ENCODE measurements at places on chromosomes 16 and 17.
A peak's percentile ranks its signal among the peaks of the same experiment; 100 is the strongest.

GRCh38 chr17:73548620-73549311 lies 95.5 kb downstream of the SDK2 start:
- no peak for DNase-seq

DNA sequence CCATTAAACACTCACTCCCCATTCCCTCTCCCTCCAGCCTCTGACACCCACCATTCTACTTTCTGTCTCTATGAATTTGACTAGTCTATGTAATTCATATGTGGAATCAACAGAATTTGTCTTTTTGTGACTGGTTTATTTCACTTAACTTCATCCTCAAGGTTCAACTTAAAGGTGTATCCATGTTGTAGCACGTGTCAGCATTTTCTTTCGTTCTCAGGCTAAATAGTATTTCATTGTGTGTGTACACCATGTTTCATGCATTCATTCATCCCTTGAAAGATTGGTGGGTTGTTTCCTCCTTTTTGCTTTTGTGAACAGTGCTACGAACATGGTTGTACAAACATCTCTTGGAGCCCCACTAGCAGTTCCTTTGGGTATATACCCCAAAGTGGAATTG lies 36.0 kb downstream of the ATP2C2 start:
- DNase-seq: no peak

DNA sequence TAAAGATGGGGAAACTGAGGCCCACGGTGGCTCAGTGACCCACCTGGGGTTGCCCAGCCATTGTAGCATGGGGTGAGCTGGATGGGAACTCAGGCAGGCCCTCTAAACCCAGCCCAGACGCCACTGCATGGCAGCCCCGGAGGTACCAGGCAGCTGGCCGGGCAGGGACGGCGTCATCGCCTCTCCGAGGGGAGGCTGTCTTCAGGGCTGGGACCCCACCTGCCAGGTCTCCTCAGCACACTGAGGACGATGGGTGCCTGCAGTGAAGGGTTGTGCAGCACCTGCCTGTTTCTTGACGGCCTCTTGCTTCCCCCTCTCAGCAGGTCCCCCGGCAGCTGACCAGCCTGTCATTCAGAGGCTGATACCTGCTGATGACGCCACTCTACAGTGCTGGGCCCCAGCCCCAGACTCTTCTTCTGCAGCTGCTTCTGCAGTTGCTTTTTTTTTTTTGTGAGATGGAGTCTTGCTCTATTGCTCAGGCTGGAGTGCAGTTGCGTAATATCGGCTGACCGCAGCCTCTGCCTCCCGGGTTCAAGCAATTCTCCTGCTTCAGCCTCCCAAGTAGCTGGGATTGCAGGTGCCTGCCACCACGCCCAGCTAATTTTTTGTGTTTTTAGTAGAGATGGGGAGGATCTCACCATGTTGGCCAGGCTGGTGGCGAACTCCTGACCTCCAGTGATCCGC lies 24.7 kb downstream of the RNF213 start:
- no peak for DNase-seq

- no peak for DNase-seq
Measured at GRCh38 chr17:17950806-17951205, 21.4 kb downstream of the TOM1L2 start.

DNA sequence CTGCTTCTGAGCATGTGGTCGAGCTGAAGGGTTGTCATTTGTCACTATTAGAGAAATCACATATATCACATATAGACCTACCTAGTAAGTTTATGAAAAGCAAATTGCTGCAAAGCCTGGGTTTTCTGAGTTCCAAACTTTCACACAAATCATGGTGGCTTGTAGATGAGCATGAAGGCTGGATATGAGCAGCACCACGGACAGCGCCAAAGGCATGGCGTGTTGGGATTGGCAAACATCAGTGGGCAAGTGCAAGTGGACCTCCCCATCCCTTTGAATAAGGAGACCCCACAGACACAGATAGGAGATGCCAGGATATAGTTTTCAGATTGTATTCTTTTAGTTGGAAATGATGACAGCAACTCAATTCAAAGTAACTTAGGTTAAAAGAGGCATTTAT lies 77.6 kb upstream of the CACNG3 start:
- DNase-seq: no peak

DNA sequence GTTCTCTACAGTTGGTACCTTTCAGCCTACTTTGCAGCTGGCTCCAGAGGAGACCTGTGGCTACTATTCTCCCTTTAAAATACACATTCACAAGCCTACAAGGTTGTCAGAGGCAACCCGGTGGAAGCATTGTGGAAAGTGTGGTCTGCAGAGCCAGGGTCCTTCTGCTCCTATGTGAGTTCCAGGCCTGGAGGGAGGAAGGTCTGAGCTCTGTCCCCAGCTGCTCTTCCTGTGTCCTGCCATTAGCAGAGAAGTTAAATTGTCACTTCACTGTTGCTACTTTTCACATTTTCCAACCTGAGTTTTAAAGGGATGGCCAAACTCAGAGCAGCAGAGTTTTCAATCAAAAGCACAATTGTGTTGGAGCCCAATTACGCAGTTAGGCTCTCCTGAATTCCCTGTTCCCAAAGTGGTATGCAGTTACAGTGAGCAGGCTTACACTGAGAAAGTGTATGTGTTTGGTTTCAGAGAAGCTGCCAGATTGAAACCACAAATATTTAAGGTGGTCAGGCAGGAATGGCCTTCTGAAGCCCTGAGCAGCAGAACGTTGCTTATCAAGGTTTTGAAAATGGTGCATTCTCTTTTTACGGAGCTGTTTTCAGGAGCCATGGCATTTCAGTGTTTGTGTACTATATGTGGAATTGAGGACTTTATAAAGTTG lies 25.0 kb downstream of the MAP3K3 start:
- no peak for DNase-seq

DNA sequence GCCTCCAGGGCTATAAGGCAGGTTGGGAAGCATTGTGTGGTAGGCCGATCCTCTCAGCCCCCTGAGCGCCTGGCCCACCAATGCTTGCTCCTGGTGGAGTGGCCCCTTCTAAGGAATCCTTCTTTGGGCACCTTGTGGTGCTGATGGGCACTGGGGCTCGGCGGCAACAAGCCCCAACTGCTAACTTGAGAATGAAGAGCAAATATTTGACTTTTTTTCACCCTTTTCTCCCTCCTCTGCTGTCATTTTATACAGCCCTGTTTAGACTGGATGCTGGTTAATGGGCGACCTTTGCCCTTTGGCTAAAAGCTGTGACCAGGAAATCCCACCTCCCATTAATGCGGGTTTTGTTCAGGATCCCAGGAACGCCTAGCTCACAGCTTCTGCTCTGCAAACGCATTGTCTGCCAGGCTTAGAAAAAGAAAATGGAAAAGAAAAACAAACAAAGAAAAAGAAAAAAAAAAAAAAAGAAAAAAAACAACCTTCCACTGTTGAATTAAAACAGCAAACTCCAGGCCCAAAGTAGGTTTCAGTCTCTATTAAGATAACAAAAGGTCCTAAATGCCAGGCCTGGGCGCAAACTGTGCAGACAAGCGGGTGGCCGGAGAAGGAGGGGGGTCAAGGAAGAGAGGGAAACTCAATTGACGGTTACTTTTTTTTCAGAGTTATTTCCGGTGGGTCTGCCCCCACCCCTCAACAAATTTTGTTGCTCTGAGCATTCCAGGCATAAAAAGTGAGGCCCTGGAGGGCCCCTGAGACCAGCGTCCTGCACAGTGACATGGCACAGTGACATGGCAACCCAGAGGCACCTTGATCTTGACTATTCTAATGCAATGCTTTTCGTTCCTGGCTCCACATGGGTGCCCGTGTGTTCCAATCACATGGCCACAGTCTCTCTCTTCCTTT lies 301.4 kb downstream of the MAF start:
- DNase-seq: no peak

- DNase-seq: no peak
Measured at GRCh38 chr16:88883117-88883895, 16.8 kb upstream of the PABPN1L start.

DNA sequence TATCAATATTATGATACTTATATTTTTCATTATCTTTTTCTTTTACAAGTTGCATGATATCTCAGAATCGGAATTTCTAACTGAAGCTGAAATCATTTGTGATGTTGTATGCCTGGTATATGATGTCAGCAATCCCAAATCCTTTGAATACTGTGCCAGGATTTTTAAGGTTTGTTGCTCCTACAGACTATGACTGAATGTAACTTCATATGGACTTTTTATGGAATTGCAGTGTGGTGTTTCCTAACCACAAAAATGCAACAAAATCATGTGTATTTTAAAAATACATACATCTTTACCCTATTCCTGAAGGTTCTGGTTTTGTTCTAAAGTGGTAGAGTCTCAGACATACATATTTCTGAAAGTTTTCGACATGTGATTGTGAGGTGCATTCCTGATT lies 58.8 kb upstream of the RHBDL3 start:
- no peak for DNase-seq

GRCh38 chr17:29066047-29066446 lies 23.1 kb downstream of the PIPOX start:
- no peak for DNase-seq

DNA sequence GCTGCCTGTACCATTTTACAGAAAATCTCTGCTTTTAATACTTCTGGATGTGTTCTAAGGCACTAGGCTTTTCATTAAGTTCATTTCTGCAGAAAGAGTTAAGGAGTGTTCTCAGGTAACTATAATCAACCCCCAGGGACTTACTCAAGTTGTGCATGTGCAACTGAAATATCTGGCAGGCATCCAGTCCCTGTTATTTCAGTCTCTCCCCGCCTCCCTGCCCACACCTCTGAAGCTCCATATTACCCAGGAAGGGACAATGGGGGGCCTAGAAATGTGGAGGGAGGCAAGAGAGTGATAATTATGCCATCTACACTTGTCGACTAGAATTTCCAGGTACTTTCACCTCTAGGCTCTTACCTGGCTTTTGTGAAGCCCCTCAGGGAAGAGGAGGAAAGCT lies 432.2 kb downstream of the MAF start:
- no peak for DNase-seq

- DNase-seq: no peak
Measured at GRCh38 chr17:50283246-50283645, 9.0 kb downstream of the TMEM92 start.

- DNase-seq: peak; percentile 81
Measured at GRCh38 chr17:57833179-57833939, 16.5 kb downstream of the MRPS23 start.

GRCh38 chr17:75893305-75894048 lies 3.3 kb downstream of the TRIM65 start:
- DNase-seq: no peak

- no peak for DNase-seq
Measured at GRCh38 chr16:1571012-1571671, 37.7 kb downstream of the TMEM204 start.

DNA sequence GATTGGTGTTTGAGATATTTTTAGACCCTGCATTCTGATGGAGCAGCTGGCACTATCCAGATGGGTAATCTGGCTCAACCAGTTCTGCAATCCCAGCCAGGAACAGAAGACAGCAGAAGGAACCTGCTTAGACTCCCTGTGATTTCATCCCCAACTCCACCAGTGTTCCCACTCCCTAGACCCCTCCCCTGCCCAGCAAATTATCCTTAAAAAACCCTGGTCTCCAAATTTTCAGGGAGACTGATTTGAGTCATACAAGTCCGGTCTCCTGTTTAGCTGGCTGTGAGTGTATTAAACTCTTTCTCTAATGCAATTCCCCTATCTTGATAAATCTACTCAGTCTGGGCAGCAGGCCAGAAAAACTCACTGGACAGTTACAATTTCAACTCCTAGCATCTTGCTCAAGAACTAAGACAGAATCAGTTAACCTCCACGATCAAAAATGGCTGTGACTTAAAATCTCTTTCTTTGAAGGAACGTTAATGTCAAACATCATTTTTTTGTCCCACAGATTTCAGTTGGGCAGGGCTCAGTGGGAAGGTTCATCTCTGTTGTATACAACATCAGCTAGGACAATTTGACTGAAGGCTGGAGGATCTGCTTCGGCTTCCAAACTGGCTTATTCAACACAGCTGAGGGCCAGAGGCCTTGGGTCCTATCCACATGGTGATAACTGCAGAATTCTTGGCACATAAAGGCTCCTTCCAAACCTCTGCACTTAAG lies 4.9 kb upstream of the RBL2 start:
- DNase-seq: no peak

DNA sequence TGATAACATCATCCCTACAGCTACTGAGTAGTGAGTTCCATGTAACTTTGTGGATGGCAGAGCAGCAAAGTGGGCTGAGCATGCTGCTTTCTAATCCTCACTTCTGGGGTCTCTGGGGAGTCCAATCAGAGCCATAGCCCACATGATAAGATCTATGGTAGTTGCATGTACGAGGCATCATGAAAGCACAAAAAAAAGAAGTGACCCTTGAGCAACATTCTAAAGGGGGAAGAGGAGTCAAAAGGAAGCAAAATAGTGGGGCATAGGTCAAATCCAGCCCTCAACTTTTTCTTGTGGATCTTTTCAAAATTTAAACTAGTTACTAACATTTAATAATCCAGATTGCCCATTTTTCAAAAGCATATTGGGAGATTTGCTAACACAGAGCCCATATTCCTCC lies 208.5 kb upstream of the TOX3 start:
- DNase-seq: no peak

GRCh38 chr17:82238472-82239201 lies 9.8 kb downstream of the SLC16A3 start:
- DNase-seq: peak; percentile 61

- no peak for DNase-seq
Measured at GRCh38 chr16:86834451-86835035, 256.2 kb downstream of the FOXL1 start.

DNA sequence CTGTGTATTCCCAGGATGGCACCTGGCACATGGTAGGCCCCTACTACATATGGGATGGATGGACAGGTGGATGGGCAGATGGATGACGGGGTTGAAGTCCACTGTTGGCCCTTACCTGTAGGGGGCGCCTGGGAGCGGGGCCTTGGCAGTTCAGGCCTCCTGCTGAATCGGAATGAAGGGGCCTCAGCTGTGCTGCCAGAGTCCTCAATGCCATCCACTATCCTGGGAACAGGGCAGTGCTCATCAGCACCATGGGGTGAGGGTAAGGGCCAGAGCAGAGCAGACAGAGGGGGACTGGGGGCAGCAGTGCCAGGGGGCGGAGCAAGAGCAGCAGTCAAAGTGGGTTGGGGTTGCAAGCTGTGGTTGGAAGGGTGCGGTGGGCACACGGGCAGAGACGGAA lies 8.3 kb upstream of the RAB5C start:
- DNase-seq: peak; percentile 36

DNA sequence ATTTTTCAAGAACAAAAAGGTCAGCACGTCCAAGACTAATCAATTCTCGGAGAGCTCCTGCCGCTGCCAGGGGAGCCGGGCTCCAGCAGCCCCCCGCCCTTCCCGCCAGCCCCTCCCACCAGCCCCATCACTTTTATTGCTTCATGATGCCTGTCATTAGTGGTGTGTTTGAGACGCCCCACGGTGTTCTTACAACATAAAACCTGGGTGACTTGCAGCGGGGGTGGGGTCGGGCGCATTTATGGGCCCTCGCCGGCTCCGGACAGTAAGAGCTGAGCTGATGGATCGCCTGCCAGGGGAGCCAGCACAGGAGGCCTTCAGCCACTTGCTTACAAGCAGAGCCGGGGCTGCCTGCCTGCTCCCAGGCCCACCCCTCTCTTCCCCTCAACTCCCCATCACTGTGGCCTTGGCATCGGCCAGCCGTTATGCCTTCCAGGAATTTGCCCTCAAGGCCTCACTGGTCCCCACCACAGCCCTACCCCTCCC lies 82.9 kb upstream of the CBX4 start:
- no peak for DNase-seq

Measured in B cell (primary cell).